Diencephalon (tissue), 1 donor: ENCODE measurements at places on chromosomes 11 and 22. TPM values are rescaled to one million over a fixed set of nuclear protein-coding genes. Genes with fewer than 3 reads are reported as not detected.

BMAL1 gene
- 37.8 TPM for total RNA-seq

C11orf65 gene
- total RNA-seq: 1.6 TPM

OR10A5 gene
- not detected for total RNA-seq

RFPL3 gene
- total RNA-seq: not detected

IGLL1 gene
- not detected for total RNA-seq

RCOR2 gene
- total RNA-seq: 12.0 TPM

CECR2 gene
- total RNA-seq: 6.0 TPM

CTSW gene
- total RNA-seq: not detected

ART1 gene
- total RNA-seq: not detected

ALDH3B2 gene
- total RNA-seq: not detected

SYNGR1 gene
- total RNA-seq: 84.9 TPM

PNPLA5 gene
- total RNA-seq: 0.23 TPM

GUCY1A2 gene
- 97.8 TPM for total RNA-seq

OR6A2 gene
- total RNA-seq: 1.8 TPM
